GM23338 (cell line): ENCODE measurements at places on chromosomes 6 and 20.

DNA sequence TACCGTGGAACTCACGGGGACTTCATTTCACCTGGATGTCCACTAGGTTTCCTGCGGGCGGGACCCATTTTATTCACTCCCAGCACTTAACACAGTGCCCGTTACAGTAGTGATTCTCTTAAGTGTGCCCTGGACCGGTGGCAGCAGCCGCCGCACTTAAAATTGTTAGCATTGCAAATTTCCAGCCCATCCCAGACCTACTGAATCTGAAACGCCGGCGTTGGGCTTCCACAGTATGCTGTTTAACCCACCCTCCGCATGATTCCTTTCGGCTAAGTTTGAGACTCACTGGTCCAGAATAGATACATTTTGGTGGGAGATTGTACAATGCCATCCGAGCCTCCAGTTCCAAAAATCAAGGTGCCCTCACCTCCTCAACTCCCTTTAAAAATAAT lies 967 bp downstream of the SMPDL3A start:
- DNase-seq, result peak; percentile 70

DNA sequence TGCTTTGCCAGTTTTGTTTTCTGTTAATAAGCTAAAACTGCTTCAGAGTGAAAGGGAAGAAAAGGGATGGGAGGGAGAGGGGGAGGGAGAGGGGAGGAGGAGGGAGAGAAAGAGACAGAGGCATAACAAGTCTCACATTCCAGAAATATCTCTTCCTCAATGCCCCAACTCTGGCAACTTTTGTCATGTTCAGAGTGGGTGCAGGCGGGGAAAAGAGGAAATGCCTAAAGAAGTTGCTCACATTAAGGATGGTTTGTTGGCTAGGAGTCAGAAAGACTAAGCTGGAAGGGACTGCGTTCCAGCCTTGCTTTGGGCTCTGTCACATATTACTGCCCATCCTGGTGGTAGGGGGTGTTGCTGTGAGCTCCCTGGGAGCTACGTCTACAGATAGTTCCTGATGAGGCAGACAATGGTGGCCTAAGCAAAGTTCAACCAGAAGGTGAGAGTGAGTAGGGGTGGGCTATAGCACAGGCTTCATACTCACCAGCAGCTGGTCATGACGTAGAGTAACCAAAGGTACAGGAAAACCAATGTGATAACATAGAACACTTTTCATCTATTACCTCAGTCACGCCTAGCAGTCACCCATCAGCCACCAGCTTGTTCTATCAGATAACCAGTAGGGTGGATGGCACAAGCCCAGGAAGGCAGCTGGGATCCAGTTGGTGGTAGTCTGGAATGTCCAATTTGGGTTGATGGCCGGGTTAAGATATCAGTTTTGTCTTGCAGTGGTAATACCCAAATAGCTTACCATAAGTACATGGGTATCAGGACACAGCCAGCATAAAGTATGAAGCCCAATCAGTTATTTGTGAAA lies 2.1 kb downstream of the TSPYL4 start:
- DNase-seq, result peak; percentile 76

GRCh38 chr20:56928007-56928406 lies 298.9 kb downstream of the TFAP2C start:
- peak; percentile 43 for DNase-seq

DNA sequence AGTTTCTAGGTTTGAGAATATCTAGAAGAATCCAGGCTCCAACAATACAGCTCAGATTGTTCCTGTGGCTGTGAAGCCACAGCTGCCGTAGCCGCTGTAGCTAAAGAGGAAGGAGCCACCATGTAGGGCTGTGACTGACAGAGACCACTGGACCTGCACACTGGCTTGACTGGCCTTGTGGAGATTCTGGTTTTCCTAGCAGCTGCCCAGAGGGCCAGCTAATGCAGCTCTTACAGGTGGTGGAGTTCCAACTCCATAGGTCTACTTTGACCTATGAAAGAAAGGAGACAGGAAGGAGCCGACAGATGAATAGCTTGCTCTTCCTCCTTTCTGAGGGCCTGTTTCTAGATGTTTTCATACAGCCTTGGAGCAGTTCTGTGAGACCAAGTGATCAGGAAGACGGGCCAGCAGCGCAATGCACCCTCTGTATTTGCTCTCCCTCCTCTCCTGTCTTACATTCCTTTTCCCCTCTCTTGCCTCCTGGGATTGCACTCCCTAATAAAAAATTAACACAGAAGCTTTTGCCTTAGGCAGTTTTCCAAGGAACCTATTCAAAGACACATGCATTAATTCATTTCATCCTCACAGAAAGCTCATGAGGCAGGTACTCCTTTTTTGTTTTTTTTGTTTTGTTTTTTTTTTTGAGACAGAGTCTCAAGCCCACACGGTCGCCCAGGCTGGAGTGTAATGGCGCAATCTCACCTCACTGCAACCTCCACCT lies 51.8 kb upstream of the MYB start:
- DNase-seq, result no peak

GRCh38 chr6:144402750-144403149 lies 117.6 kb downstream of the UTRN start:
- no peak for DNase-seq

GRCh38 chr6:111552958-111553357 lies 52.7 kb downstream of the TRAF3IP2 start:
- DNase-seq, result no peak

- DNase-seq, result no peak
These were observed 25.5 kb downstream of the PCK1 start for GRCh38 chr20:57586370-57586793.

DNA sequence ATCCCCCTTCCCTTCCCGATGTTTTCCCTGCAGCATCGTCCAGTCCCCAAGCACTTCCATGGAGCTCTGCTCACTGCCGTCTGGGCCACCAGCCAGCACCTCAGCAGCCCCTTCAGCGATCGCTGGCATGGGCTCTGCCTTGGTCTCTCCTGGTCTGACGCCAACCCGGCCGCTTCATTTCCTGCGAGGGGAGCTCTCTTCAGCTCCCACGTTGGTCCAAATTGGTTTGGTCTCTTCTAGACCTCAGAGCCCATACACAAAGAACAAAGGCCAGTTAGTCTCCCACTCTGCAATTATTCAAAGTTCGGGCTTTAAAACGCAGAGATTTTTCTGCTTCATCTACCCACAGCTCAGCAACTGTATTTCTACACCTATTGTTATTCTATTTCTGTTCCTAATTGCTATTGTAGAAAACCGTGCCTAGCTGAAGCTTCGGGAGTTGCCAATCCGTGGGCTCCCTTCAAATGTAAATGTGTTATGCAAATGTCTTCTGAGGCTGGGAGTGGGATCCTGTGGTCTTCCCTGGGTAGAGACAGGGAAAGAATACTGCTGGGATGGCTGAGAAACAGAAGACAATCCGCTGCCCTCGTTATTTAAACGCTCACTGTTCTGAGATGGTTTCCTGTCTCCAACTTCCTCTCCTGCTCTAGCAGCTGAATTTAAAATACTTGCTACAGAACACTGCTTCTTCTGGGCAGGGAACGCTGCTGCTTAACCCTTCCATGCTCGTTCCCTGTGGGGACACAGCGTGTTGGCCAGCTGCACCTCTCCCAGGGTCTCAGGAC lies 154.2 kb upstream of the QKI start:
- peak; percentile 94 for DNase-seq

GRCh38 chr6:88238065-88238464 lies 71.9 kb upstream of the CNR1 start:
- DNase-seq, result peak; percentile 73

- no peak for DNase-seq
These were observed 30.4 kb upstream of the MROH8 start for GRCh38 chr20:37209661-37210314.

GRCh38 chr20:49312661-49313060 lies 34.8 kb upstream of the ZNFX1 start:
- DNase-seq, result no peak

GRCh38 chr6:105539911-105540310 lies 137.0 kb upstream of the PREP start:
- no peak for DNase-seq

DNA sequence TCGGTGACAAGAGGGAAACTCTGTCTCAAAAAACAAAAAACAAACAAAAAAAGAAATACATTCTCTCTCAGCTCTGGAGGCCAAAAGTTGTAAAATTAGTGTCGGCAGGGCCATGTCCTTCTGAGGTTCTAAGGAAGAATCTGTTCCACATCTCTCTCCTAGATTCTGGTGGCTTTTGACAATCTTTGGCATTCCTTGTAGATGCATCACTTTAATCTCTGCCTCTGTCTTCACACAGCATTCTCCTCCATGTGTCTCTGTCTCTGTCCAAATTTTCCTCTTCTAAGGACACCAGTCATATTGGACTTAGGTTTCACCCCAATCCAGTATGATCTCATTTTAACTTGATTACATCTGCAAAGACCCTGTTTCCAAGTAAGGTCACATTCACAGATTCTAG lies 9.1 kb downstream of the PPP2R5D start:
- DNase-seq, result no peak

DNA sequence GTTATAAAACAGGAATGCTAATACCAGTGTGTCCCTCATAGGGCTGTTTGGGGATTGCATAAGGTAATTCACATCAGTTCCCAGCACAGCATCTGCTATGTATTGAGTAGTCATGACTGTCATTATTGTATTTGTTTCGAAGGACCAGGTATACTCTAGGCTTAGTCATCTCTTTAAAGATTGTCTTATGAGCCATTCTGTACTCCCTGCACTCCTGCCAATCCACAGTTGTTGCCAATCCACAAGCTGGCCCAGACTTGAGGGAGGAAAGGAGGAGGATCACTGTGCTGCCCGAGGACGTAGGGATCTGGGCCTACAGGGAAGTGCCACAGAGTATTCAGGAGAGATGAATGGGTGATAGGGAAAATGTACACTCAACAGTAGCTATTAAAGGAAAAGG lies 113.0 kb upstream of the TIAM2 start:
- DNase-seq, result no peak

DNA sequence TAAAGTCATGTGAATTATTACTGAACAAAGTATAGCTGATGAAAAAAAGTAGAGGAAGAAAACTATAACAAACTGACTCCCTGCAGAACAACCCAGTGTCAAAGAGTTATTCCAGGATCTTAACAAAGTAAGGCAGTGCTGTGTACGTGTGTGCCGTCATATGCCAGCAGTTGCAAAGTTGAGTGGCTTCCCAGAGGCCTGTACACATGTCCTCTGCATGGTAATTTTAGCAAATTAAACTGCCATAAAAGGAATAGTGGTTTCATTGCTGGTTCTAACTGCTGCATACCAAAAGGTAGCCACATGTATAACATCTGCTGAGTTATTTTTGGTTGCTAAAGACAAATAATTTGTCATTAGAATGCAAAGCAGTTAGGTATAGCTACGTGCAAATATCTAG lies 44.8 kb downstream of the RIPOR2 start:
- DNase-seq, result no peak

- DNase-seq, result no peak
These were observed 148.8 kb downstream of the DTNBP1 start for GRCh38 chr6:15513801-15514711.

GRCh38 chr20:64246616-64247306 lies 8.8 kb upstream of the PCMTD2 start:
- DNase-seq, result no peak

DNA sequence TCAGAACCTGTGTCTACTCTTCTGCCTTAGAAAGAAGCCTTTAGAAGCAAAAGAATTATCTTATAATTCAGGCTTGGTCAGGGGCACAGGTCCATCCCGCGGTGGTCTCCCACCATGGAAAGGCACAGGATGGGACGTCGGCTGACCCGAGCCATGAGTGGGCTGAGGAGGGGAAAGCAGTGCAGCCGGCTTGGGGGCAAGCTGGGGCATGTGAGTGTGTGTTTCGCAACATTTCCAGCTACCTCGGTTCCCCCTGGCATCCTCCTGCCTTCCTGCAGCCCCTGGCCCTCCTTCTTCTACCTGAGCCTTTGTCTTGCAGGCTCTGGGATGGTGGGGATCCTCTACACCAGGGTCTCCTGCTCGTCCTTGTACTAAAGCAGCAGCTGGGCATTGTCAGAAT lies 29.1 kb upstream of the FOXC1 start:
- DNase-seq, result no peak

DNA sequence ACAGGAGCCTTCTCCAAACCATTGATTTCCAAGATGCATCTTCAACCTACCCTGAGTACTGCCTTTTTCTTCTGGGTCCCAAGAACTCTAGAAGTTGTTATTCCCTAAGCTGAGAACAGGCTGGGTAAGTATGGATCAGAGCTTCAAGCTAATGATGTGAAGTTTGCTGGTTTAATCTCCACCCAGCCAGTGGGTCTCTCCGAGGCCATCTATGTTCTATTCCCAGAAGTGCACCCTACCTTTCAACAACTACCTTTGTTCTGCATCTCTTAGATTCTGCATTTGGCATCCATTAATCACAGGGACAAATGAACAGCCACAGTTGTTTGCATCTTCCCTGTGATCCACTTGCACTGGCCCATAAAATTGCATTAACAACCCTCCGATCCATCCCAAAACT lies 246.2 kb downstream of the HIVEP2 start:
- DNase-seq, result peak; percentile 60

- DNase-seq, result peak; percentile 86
These were observed 5.1 kb downstream of the HLA-DMA start for GRCh38 chr6:32947552-32948465.

DNA sequence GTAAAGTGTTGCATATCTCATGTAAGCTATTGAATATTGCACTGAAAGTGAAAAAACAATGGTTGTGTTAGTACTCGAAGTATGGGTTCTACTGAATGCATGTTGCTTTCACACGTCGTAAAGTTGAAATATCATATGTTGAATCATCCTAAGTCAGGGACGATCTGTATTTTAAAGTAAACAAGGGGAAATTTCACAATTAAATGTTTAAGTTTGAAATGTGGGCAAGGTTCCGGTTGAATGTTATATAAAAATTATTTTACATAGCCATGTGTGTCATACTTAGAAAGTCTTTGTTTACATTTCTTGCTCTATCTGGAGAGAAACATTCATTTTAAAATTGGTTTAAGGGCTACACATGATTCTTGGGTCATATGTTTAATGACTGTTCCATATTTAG lies 76.8 kb downstream of the AKAP7 start:
- no peak for DNase-seq

GRCh38 chr6:37059344-37060194 lies 54.1 kb downstream of the FGD2 start:
- DNase-seq, result peak; percentile 94

DNA sequence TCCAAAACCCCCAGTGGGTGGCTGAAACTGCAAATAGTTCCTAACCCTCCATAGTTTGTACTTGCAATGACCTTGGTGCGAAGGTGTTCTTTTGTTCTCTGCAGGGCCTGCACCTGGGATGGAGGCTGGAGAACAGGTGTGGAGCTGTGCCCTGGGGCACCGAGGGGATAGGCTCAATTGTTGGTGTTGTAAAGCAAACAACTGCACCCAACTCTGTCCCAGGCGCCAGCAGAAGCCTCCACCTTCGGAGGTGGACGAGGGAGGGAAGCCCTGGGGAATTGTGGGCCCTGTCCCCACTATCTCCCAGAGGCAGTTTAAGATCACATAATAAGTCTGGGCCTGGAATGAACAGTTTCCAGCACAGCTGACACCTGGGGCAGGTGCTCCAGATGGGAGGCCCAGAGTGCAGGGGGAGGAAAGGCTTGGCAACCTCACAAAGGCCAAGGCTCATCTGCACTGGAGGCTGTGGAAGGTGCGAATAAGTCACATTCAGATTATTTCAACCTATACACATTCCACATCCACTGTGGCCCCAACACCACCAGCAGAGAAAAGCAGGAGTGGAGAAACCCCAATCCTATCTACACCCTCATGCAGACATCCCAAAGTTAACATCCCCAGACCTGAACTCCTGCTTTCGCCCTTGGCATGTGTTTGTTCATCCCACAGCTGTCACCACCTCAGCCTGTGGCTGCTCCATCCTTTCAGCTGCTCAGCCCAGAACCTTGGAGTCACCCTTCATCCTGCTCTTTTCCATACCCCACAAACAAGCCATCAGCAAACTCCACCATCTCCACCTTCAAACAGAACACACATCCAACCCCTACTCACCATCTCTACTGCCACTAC lies 12.3 kb upstream of the CBFA2T2 start:
- DNase-seq, result peak; percentile 54

GRCh38 chr20:10652660-10653261 lies 21.0 kb downstream of the JAG1 start:
- DNase-seq, result no peak
